ENCODE measurements at places on chromosomes 12 and 14.

GRCh38 chr14:92515546-92516343 is 2.2 kb downstream of the RIN3 start:
- DNase-seq: no peak

GRCh38 chr12:79451978-79452377 is 238.8 kb downstream of the PAWR start:
- DNase-seq: no peak

GRCh38 chr14:63487724-63488123 is 55.5 kb downstream of the PPP2R5E start:
- no peak for DNase-seq

DNA sequence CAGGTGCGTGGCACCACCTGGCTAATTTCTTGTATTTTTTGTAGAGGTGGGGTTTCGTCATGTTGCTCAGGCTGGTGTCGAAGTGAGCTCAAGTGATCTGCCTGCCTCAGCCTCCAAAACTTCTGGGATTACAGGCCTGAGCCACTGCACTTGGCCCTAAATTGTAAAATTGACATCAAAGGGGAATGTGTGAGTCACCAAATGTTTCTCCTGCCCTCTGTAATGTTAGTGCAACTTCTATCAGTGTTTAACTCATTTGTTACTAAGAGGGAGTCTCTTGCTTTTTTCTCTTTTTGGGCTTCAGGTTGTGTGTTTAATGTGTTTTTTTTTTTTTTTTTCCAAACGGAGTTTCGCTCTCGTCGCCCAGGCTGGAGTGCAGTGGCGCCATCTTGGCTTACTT is 2.3 kb downstream of the TULP3 start:
- no peak for DNase-seq

GRCh38 chr12:65121049-65121955 is at the start of gene WIF1:
Gene WIF1, minus strand, starts transcription at chr12:65121305. Its CDS starts 114 bp downstream, at chr12:65121191.
- DNase-seq: peak; percentile 51
